ENCODE measurements at places on chromosomes 6 and 20.

- DNase-seq = peak; percentile 45
Observed at GRCh38 chr20:50195524-50196120, 5.0 kb downstream of the CEBPB start.

- DNase-seq = no peak
Observed at GRCh38 chr6:7939864-7940228, 29.3 kb upstream of the TXNDC5 start.

- DNase-seq = no peak
Observed at GRCh38 chr20:41387444-41387851, 20.8 kb upstream of the EMILIN3 start.

GRCh38 chr6:163750431-163751031 lies 336.0 kb downstream of the QKI start:
- DNase-seq = no peak

DNA sequence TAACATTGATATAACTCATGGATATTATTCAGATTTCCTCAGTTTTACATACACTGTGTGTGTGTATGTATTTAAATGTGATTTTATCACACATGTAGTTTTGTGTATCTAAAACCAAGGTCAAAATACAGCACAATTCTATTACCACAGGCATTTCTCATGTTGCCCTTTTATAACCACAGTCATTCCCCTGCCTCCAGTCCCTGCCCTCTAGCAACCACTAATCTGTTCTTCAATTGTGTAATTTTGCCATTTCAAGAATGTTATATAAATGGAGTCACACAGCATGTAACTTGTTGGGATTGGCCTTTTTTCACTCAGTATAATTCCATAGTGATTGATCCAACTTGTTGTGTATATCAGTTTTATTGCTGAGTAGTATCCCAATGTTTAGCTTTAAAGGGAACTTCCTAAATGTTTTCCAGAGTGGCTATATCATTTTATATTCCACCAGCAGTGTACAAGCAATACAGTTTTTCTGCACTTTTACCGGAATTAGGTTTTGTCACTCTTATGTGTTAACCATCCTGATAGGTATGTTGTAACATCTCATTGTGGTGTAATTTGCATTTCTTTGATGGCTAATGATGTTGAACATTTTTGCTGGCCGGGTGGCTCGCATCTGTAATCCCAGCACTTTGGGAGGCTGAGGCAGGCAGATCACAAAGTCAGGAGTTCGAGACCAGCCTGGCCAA lies 338.2 kb downstream of the SOX4 start:
- no peak for DNase-seq

GRCh38 chr6:140174524-140174923 lies 800.1 kb upstream of the CITED2 start:
- DNase-seq = no peak

DNA sequence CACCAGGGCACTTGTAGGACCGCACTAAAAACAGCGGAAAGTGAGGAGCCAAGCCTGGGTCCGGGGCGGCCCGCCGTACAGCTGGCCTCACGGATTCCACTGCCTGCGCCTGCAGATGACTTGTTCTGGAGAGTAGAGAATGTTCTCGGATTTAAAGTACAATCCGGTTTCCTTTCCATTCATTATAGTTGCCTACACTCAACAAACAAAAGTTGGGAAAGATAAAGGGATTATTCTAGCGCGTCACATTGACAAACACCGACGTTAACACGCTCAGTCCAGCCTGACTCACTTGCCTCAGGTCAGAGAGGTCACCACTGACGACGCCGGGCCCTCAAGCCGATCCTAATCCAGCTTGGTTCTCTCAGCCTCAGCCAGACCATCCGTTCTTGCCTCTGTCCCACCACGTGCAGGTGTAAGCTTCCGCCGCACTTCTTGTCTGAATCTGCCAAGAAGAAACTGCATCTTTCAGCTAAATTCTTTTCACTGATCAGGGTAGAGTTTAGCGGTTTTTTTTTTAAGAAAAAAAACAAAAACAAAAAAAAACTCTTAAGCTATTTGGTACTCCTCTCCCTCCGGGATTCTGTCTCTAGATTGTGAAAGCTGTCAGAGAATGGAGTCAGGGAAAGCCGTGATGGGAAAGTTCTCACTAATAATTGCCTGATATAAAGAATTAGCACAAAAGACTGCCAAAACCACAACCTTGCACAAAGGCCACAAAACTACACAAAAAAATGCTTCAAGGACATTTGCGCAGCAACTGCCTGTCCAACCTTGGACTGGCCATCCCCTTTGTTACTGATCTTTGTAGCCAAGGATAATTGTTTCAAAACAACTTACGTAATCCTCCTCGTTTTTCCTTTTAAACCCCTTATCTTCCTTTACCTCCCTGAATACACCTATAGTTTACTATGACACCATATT lies 1.1 kb upstream of the PHF10 start:
- DNase-seq = peak; percentile 92

DNA sequence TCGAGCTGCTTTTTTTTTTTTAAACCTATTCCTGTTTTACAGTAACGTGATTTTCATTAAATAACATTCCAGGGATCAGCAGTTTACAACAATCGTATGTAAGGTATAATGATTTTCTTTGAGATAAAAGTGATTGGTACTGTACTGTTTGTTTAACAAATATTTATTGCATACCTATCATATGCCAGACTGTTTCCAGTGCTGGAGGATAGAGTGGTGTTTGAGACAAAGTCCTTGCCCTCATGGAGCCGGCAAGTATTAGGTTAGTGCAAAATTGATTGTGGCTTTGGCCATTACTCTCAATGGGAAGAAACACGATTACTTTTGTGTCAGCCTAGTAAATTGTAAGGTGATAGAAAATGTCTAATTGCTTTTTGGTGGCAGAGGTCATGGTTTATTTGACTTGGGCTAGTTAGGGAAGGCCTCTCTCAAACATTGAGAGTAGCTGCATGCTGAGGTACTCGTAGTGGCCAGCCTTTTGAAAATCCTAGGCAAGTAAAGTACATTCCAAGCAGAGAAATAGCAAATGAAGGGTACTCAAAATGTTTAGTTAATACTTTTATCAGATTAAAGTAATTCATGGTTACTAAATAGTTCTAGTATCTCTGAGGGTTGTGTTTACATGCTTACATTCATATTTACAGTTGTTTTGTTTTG lies 35.6 kb downstream of the PHF3 start:
- DNase-seq = no peak

GRCh38 chr6:24876499-24877465 lies 59.0 kb downstream of the RIPOR2 start:
- no peak for DNase-seq

DNA sequence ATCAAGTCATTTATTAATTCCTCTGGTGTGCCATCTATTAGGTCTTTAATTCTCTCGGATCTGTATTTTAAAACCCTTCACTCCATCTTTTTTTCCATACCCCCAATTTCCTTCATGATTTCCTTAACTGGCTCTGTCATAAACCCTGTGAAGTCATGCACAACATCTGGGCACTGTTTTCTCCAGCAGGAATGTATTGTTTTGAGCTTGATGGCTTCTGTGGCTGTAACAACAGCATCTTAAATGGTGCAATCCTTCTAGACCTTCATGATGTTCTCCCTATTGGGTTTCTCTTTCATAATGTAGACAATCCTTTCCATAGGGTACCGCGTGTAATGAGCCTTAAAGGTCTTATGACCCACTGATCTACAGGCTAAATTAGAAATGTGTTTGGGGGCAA lies 29.0 kb downstream of the CDK19 start:
- no peak for DNase-seq

GRCh38 chr6:143062551-143062950 lies 1.9 kb downstream of the AIG1 start:
- no peak for DNase-seq

GRCh38 chr6:73017476-73017875 lies 207.8 kb downstream of the KHDC1L start:
- DNase-seq = no peak

GRCh38 chr6:128500749-128501600 lies 19.4 kb downstream of the PTPRK start:
- DNase-seq = no peak

- DNase-seq = peak; percentile 45
Observed at GRCh38 chr6:130019326-130020072, 1.1 kb downstream of the L3MBTL3 start.

- no peak for DNase-seq
Observed at GRCh38 chr6:160121558-160121957, at the start of gene SLC22A1. Gene SLC22A1, plus strand, starts transcription at chr6:160121815. Its CDS starts 121 bp downstream, at chr6:160121936.

DNA sequence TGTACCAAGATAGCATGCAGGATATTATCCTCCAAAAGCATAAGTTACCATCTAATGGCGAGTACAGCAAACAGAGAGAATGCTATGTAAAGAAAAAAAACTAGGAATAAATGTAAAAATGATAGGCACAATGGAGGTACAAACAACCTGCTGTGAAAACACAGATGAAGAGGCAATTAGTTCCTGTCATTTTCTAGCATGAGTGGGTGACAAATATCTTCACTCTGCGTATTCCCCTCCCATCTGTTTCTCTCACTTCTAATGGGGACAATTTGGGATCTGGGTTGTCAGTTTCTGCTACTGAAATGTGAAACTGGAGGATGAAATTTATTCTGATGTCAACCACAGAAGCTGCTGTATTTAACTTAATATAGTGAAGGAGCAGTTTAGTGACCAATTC lies 11.7 kb upstream of the PTPRK start:
- no peak for DNase-seq

- no peak for DNase-seq
Observed at GRCh38 chr6:142213402-142213801, 66.3 kb downstream of the VTA1 start.

DNA sequence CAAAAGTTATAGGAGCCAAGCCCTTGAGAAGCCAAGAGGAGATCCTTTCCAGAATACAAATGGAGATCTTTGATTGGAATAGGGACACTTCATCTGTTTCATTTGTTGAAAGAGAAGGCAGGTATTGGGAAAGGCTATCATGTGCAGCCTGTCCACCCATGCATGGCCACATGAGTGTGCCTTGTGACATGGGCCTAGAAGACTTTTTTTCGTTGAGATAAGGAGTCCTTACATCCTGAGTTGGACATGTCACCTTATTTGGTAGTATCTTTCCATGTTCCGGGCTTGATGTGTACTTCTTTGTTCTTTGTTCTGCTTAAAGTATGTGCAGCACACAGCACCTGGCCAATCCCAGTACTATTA lies 42.1 kb upstream of the SYNCRIP start:
- DNase-seq = no peak

DNA sequence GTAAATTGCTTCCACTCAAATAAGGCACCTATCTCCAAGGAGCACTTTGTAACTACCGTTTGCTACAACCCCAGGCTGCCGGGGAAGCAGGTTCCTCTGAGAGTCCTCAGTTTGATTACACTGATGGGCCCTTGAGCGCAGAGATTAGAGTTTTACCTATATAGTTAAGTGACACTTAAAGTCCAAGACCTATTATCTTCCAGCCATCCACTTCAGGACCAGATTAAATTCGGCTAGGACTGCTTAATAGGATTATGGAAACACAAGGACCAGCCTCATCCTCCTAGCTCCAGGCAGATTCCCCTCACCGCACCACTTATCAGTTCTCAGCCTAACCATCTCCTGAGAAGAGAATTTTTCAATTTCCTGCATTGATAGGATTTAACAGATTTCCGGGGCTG lies 64.7 kb upstream of the TIAM2 start:
- no peak for DNase-seq

GRCh38 chr6:43990627-43991619 lies 136.3 kb downstream of the MRPL14 start:
- DNase-seq = no peak

DNA sequence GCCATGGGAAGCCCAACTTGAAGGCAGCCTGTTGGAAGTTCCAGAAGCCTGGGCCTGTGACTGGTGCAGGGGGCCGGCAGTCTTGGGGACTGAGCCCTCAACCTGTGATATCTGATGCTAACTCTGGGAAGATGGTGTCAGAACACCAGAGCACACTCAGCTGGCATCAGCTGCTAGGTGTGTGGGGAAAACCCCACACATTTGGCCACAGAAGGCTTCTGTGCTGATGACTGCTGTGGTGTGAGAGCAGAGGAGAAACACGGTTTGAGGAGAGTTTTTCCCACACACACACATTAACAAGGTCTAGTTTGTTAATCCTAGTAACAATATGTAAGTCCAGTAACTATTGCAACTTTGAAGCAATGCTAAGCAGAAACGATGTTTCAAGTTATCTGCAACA lies 78.0 kb downstream of the PSMB1 start:
- DNase-seq = no peak

DNA sequence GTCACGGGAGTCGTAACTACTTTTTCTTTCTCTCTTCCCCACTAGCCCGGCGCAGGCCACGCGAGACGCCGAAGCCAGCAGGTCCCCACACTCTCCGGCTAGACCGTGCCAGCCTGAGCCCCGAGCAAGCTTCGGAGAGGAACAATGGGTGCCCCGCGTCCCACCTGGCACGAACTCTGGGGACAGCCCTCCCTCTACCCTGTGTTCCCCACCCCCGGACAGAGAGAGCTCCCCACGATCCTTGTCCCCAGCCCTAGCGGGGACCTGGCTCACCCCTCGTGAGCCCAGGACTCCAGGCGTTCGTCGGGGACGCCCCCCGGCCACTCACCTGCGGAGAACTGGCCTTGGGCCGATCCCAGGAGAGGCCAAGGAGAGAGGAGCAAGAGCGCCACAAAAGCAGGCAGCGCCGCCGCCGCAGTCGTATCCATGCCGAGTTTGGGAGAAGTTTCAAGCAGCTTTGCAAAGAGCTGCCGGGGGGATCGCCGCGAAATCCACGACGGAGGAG lies 416 bp downstream of the PTPRK start:
- peak; percentile 33 for DNase-seq

All from adrenal gland (tissue), 19 donors.